ENCODE measurements at places on chromosomes 16 and 17.

GRCh38 chr17:73600103-73600871, 44.0 kb downstream of the SDK2 start:
- DNase-seq = no peak

- no peak for DNase-seq
These were observed 347.6 kb downstream of the WWOX start for GRCh38 chr16:78446992-78447563.

DNA sequence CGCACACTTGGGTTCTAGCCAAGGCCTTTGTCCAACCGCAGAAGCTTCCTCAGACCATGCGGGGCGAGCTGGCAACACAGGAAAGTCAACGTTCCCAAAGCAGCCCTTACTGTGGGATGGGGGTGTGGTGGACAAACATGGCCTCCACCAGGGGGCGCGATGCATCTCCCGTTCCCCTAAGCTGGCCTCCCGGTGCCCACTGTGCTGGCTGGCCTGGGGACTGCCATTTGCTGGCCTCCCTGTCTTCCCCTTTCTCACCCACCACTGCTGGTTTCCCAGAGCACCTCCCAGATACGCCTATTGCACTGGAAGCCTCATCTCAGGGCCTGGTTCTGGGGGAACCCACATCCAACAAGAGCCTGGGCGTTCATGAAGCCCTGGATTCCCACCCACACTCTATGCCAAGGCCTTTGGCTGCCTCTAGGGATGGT, 145.3 kb downstream of the IRF8 start:
- DNase-seq = no peak

- no peak for DNase-seq
These were observed 218.8 kb upstream of the CHMP6 start for GRCh38 chr17:80772906-80773242.

- DNase-seq = no peak
These were observed 2.6 kb downstream of the CACNA1G start for GRCh38 chr17:50563092-50563511.

GRCh38 chr16:7270006-7270405, 62.6 kb upstream of the RBFOX1 start:
- DNase-seq = no peak

GRCh38 chr17:8160741-8161221, 2.0 kb downstream of the VAMP2 start:
- no peak for DNase-seq

GRCh38 chr17:33210285-33210684, 82.8 kb downstream of the ASIC2 start:
- DNase-seq = no peak

DNA sequence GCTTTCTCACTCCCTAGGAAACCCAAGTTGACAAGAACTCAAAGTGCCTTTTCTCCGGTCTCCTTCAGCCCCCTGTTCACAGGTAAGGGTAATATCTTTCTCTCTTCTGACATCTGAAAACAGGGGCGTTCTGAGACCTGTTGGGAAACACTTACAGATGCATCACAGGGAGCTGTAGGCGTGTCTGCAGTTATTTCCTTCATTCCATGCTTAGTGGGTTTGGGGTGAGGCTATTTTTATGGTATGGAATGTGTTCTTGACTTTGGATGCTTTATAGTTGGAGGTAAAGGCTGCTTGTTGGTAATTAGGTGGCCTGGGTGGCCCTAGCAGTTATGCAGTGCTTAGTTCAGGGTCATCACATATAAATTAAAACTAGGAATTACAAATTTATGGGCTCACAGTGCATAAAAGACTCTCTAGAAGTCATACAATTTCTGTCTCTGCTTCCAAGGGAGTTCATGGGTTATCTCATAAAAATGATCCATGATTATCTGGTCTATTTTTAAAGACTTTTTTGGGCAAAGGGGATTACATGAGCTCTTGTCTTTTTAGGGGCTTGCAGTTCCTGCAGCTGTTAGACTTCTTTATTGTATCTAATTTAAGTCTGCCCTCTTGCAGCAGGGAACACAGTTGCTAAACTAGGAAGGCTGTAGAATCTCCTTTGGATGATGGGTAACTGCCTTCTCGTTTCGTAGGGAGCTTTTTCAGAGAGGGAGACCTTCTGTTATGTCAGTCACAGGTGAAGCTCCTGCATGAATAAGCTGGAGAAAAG, 10.2 kb downstream of the SOCS7 start:
- no peak for DNase-seq

GRCh38 chr16:17574256-17574655, 103.5 kb upstream of the XYLT1 start:
- DNase-seq = no peak

DNA sequence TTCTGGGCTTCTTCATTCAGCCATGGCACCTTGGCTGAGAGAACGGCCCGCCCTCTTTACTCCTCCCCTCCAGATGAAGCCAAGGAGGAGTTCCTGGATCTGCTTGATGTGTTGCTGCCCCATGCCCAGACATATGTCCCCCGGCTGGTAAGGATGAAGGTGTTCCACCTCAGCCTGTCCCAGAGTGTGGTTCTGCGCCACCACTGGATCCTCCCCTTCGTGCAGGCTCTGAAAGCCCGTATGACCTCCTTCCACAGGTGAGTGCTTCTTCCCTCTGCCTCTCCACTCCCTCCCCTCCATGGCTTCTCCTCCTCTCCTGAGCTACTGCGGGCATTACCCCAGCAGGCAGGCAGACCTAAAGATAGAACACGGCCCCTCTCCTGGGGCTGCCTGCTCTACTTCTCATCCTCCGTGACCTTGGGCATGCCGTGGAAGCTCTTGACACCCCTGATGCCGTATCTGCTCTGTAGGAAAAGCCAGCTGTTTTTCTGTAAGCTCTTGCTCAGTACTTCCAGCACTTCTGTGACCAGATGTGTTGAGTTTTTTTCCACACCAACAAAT, 8.7 kb downstream of the USB1 start:
- no peak for DNase-seq

DNA sequence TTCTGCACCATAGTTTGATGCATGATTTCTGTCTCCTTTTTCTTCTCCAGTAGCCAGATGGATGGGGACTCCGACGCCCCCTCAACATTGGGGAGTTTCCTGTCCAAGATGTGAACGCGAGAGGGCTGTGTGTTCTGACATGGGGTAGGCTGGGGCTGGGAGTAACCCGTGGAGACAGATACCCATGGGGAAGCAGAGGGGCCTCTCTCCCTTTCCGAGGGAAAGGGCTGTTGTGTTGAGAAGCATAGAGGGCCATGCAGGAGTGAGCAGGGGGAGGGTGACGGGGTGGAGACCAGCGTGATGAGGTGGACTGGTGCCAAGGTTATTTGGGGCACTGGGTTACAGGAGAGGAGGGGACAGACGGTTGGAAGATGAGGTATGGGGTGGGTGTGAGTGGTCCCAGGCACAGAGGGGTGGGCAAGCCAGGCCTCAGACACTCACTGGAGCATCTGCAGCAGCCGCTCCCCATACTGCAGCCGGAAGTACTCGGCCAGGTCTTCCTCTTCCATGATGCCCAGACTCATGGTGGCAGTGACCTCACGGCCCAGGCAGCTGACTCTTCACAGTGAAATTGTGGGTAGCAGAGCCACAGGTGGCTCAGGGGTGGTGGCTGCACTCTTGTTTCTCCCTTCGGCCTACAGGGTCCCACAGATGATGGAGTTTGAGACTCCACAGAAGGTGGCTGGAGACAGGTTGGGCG, 400 bp downstream of the CCDC42 start:
- no peak for DNase-seq

- DNase-seq = no peak
These were observed 30.1 kb downstream of the DNAH2 start for GRCh38 chr17:7747635-7748071.

DNA sequence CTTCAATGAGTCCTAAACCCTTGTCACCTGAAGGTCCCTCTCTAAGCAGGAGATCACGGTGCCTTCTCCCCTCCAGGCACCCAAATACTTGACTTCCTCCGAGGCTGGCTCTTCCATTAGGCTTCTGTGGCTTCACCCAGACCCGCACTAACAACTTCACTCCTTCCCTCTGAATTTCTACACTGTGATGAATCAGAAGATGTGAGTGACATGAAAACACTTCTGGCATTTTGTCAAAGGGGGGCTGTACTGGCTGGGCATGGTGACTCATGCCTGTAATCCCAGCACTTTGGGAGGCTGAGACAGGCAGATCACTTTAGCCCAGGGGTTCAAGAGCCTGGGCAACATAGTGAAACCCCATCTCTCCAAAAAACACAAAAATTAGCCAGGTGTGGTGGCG, 72.6 kb upstream of the CNEP1R1 start:
- DNase-seq = no peak

GRCh38 chr17:38669520-38669919, 5.2 kb downstream of the EPOP start:
- DNase-seq = no peak

- DNase-seq = no peak
These were observed 12.4 kb downstream of the USP10 start for GRCh38 chr16:84712138-84712671.

GRCh38 chr17:14417336-14417735, 116.5 kb downstream of the HS3ST3B1 start:
- DNase-seq = no peak

- no peak for DNase-seq
These were observed 20.5 kb downstream of the ERCC4 start for GRCh38 chr16:13940397-13940933.

GRCh38 chr17:36749493-36749892, 148.1 kb downstream of the MRM1 start:
- DNase-seq = no peak

All from CD4-positive, alpha-beta T cell treated with Interleukin-15 for 4 hours (primary cell).